ENCODE measurements at places on chromosomes 5 and 9.

DNA sequence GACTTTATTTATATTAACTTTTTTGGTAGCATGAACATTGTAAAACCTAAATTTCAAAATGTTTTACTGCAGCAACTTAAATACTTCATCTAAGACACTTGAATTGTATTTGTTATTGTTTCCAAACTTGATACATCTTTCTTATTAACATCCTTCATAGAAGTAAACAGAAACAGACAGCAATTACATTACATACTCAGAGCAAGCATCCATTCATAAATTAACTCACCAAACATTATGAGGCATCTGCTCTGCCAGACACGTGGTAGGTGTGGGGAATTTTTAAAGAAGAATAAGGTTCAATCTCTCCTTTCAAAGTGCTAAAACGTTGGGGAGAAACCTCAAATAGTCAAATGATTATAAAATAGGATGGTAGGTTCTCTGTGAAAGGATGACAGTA is 130.8 kb downstream of the MUSK start:
- H3K36me3 ChIP-seq = no peaks in the 10 kb centered on the region
- H3K27ac ChIP-seq = no peak overlapping the region
- H3K4me3 ChIP-seq = no peak overlapping the region
- no peaks in the 10 kb centered on the region for H3K4me1 ChIP-seq
- H3K27me3 ChIP-seq = no peaks in the 10 kb centered on the region

- H3K4me1 ChIP-seq = peaks cover 1% of the 10 kb centered on the region
- DNase-seq = no peak
- H3K27ac ChIP-seq = no peak overlapping the region
- H3K27me3 ChIP-seq = no peaks in the 10 kb centered on the region
These were observed 90.6 kb upstream of the SAP30L start for GRCh38 chr5:154355129-154355611.

DNA sequence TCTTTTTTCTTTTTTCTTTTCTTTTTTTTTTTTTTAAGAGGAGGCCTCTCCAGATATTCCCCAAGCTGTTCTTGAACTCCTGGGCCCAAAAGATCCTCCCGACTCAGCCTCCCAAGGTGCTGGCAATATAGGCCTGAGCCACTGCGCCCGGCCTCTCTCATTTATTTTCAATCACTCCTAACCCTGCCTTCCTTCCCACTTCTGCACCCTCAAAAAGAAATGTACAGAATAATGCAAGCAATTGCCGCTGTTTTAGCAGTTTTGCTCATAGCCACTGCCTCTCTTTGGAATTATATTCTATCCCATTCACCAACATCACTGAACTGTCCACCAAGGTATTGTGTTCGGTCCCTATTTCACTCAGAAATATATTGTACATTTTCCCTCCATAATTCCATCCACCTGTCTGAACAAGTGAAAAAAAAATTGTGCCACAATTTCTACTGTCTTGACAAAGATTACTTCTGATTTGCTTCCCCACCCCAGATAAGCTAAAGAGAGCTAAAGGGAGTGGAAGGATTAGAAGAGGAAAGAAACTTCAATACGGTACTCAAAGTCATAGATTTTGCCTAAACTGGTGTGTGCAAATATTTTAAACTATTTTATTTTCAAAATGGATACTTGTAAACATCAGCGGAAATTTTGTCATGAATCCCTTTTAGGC is 1.9 kb downstream of the FNBP1 start:
- peak overlapping the region; percentile 93 for H3K4me3 ChIP-seq
- H3K4me1 ChIP-seq = peaks cover 24% of the 10 kb centered on the region
- peak overlapping the region; percentile 26 for H3K27ac ChIP-seq
- H3K27me3 ChIP-seq = no peaks in the 10 kb centered on the region
- peaks cover 1% of the 10 kb centered on the region for H3K36me3 ChIP-seq

DNA sequence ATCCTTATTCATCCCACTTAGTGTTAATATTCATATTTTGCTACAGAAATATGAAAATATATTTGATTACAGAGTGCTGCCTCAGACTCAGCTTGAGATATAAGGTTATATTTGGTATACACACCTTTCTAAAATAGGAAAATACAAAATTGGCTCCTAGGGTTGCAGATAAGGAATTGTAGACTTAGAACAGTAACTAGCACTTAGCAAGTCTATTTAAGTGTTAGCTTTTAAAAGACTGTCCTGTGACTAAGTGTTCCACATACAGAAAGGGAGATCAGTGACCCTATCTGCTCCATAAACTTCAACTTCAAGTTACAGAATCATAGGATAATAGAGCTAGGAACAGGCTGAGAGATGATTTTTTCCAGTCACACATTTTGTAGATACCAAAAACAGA is 607.0 kb downstream of the ZNF608 start:
- no peaks in the 10 kb centered on the region for H3K27me3 ChIP-seq
- peaks cover 2% of the 10 kb centered on the region for H3K36me3 ChIP-seq
- no peak for DNase-seq
- H3K4me3 ChIP-seq = no peak overlapping the region
- H3K27ac ChIP-seq = no peak overlapping the region

DNA sequence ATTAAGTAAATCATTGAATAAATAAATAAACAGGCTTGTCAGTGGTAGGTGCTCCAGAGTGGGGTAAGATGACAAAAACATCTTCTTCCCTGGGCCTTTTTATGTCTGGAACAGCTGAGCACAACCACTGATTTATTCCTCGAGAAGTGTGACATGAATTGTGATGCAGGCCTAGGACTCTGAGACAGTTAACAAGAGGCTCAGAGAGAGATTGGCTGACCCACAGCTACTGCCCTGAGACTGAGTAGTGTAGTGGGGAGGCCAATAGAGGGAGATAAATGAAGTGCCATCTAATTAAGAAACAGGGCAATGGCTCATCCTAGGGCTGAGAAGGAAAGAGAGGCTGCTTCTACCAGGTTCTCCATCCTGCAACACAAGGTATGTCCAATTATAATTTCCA is 369.3 kb upstream of the TRPC7 start:
- peaks cover 3% of the 10 kb centered on the region for H3K27me3 ChIP-seq
- peaks cover 30% of the 10 kb centered on the region for H3K4me1 ChIP-seq
- peak overlapping the region; percentile 15 for H3K27ac ChIP-seq
- no peaks in the 10 kb centered on the region for H3K36me3 ChIP-seq

DNA sequence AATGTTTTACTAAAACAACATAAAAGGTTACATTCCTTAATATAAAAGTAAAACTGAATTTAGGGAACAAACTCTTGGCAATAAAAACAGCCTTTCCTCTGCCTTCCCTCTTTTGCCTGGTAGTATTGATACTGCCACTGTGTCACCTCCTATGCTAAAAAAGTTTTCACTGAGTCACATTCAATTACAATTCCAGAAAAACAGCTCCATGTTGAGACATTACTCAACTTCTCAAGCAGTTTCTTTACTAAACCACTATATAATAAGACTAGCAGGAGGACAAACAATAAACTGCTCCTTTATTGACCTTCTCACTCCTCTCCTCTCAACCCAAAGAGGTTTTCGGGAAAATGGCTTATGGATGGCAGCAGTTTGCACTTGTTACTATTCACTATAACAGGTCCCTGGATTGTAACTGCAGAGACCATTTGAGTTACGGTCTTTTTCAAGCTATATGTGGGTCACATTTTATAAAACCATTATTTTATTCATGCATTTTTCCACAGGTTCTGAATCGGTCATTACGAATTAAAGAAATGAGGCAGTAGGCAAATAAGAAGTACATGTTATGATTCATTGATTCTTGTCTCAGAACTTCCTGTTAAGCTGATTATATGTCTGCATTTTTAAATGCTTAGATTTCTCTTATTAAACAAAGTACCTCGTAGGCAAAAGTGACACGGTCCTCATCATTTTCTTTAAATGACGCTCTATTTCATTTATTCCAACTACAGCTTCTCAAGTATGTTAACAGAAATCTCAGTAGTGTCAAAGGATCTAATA is 2.1 kb downstream of the ZDHHC21 start:
- H3K27ac ChIP-seq = peak overlapping the region; percentile 21
- no peak for DNase-seq
- H3K36me3 ChIP-seq = peaks cover 18% of the 10 kb centered on the region
- no peaks in the 10 kb centered on the region for H3K27me3 ChIP-seq
- peak overlapping the region; percentile 44 for H3K4me3 ChIP-seq

DNA sequence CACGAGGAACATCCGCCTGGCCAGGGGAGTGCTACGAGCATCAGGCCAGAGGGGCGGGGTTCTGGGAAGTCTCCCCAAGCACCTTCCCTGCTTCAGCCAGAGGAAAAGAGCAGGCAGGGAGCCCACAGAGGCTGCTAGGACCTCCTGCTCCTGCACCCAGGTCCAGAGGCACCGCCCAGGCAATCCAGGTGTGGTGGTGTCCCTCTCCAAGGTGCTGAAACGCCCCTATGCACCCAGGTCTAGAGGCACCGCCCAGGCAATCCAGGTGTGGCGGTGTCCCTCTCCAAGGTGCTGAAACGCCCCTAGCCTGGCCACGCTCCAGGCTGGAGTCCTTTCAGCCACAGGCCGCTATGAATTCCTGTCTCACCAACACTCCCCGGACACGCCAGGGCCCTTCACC is 10.7 kb upstream of the UBAC1 start:
- DNase-seq = peak; percentile 98
- H3K4me1 ChIP-seq = no peaks in the 10 kb centered on the region
- peaks cover 35% of the 10 kb centered on the region for H3K27me3 ChIP-seq
- H3K27ac ChIP-seq = no peak overlapping the region

DNA sequence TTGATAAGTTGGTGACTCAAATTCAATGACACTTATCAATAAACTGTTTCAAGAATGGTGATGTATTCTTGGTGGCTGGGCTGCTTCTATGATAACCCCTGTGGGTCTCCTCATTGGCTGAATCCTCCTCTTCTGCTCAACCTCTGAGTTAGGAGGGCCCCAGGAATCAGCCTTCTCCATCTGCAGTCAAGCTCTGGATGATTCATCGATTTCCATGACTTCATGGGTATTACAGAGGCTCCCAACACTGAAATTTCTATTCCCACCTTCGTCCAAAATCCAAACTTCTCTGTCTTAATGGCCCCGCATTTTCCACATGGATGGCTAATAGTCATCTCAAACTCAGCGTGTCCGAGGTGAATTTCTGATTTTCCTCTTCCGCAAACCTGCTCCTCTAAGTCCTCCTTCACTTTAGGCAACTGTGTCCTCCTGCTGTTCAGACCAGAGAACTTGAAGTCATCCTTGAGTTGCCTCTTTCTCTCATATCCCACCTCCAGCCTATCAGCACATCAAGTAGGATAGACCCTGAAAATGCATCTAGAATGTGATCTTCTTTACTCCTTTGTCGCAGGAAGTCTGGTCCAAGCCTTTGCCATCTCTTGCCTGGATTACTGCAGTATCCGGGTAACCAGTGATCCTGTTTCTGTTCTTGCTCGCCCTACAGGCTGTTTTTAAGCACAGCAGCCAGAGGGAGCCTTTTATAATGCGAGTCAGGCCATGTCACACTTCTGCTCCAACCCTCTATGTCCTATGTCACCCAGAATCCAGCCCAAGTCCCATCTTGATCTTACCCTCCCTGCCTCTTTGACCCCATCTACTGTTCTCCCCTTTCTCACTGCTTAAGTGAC is 41.4 kb upstream of the IL7R start:
- H3K36me3 ChIP-seq = no peaks in the 10 kb centered on the region
- H3K4me1 ChIP-seq = peaks cover 1% of the 10 kb centered on the region
- no peak overlapping the region for H3K4me3 ChIP-seq
- no peak for DNase-seq

- no peak for DNase-seq
- peaks cover 5% of the 10 kb centered on the region for H3K27me3 ChIP-seq
- peaks cover 11% of the 10 kb centered on the region for H3K4me1 ChIP-seq
- no peak overlapping the region for H3K27ac ChIP-seq
These were observed 48.9 kb downstream of the ADRB2 start for GRCh38 chr5:148875205-148875875.

- H3K36me3 ChIP-seq = no peaks in the 10 kb centered on the region
- H3K27me3 ChIP-seq = peaks cover 4% of the 10 kb centered on the region
These were observed 29.7 kb downstream of the SLC28A3 start for GRCh38 chr9:84310883-84311282.

DNA sequence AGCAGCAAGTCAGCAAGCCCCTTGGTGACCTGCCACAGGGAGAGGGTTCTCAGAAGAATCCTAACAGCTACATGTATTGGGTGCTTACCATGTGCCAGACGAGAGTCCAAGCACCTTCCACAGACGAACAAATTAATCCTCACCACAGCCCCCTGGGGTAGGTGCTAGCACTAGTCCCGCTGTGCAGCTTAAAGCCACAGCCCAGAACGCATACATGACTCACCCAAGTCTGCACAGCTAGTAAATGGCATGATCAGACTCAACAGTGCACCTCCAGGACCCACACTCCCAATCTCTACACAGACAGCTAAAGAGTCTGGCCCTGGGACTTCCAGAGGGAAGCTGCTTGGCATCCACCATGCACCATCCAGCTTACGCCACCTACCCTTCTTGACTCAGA is 111.5 kb downstream of the PAX5 start:
- peaks cover 44% of the 10 kb centered on the region for H3K27me3 ChIP-seq
- no peak overlapping the region for H3K4me3 ChIP-seq
- no peak for DNase-seq

GRCh38 chr5:157574456-157575380 is 857 bp downstream of the ADAM19 start:
- peaks cover 9% of the 10 kb centered on the region for H3K4me1 ChIP-seq
- peak overlapping the region; percentile 79 for H3K27ac ChIP-seq
- H3K36me3 ChIP-seq = no peaks in the 10 kb centered on the region
- peak overlapping the region; percentile 86 for H3K4me3 ChIP-seq
- H3K27me3 ChIP-seq = peaks cover 46% of the 10 kb centered on the region

DNA sequence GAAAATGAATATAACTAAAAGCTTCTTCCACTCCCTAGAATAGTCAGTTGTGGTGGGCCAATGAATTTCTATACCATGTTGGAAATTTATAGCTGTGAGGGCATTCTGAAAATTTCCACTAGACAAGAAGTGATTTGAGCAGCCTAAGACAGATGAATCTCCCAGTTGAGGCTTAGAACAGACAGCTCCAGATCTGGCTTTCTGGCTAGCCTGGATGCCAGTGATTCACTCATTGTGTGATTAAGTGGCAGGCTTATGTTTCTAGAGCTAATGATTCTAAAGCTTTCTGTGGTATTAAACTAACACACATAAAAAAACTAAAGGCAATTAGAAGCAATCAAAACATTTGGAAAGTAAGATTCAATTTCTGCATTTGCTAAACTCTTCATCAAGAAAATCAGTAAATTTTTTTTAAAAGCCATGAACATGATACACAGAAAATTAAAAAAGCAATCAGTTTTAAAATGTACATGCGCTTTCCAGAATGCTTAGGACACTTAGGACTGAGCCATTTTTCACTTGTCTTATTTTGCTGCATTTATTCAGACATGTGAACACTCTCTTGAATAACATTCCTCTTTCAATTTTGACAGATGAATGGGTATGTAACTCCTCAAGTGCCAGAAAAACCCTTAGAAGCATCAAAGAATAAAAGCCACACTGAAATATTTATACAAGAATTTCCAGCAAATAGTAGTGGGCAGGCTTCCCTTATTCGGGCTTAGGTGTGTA is 100.5 kb upstream of the GNAQ start:
- no peak for DNase-seq
- H3K4me3 ChIP-seq = no peak overlapping the region
- H3K27me3 ChIP-seq = no peaks in the 10 kb centered on the region
- no peaks in the 10 kb centered on the region for H3K36me3 ChIP-seq
- H3K4me1 ChIP-seq = peaks cover 15% of the 10 kb centered on the region

Measured in progenitor cell of endocrine pancreas (in vitro differentiated cells).